ENCODE measurements at places on chromosomes 2 and 18. TPM values are rescaled to one million over a fixed set of nuclear protein-coding genes. Genes with fewer than 3 reads are reported as not detected.

- peaks cover 20% of the 10 kb centered on the region for H3K27me3 ChIP-seq
- DNase-seq, result no peak
- no peak overlapping the region for H3K27ac ChIP-seq
- H3K4me3 ChIP-seq, result no peak overlapping the region
These were observed 37.7 kb downstream of the TPO start for GRCh38 chr2:1450915-1451314.

DNA sequence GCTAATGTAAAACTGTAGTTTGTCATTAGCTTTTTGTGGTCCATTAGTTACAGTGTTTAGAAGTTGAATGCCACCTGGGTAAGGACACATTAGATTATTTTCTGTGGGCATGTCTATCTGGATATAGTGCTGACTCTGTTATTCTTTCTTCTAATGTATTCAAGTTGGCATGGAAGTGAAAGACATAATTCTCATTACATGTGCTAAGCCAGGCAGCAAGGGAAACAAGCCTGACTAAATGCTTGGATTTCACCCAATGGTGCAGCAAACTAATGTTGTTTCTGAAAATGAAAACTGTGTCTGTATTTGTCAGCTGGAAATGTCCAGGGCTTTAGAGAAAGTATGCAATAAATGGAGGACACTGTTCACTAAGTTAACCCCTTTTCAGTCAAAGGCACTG is 100.7 kb downstream of the NUP35 start:
- no peak overlapping the region for H3K4me3 ChIP-seq
- no peaks in the 10 kb centered on the region for H3K4me1 ChIP-seq
- DNase-seq, result no peak
- H3K27ac ChIP-seq, result no peak overlapping the region

The GPR35 gene
- 2.9 TPM for total RNA-seq

- DNase-seq, result no peak
- H3K27me3 ChIP-seq, result no peaks in the 10 kb centered on the region
- no peaks in the 10 kb centered on the region for H3K4me1 ChIP-seq
- no peak overlapping the region for H3K27ac ChIP-seq
- no peak overlapping the region for H3K4me3 ChIP-seq
- no peaks in the 10 kb centered on the region for H3K36me3 ChIP-seq
These were observed 438.2 kb downstream of the EPHA4 start for GRCh38 chr2:221133941-221134340.

DNA sequence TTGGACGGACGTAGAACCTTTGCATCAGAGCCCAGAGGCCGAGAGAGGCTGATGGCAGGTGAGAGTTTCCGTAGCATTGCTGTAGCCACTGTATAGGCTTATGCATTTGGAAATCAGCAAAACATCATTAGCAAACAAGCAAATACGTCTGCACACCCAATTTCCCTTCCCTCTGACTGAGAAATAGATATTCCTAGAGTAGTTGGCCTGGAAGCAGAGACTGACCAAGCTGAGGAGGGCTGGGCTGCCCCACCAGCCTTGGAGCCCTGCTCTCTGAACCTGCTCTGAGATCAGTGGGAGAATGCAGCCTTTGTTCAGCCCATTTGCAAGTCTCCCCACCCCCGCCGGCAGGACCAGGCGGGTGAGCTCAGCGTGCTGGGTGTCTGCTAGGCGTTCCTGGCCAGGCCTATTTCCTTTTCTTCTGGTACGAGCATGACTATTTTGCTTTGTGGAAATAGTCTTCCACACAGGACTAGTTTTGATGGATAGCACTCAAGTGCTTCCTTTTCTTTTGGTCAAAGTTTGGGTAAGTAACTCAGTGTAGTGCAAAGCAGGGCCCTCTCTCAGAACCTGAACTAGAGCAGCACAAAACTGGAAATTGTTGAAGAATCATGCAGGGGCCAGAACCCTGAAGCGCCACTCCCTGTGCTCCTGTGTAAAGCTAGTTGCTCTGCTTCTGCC is 21.9 kb upstream of the RNF149 start:
- peaks cover 43% of the 10 kb centered on the region for H3K4me1 ChIP-seq
- no peak overlapping the region for H3K4me3 ChIP-seq
- no peak for DNase-seq
- H3K36me3 ChIP-seq, result no peaks in the 10 kb centered on the region

GRCh38 chr2:139652385-139652784 is 872.2 kb upstream of the NXPH2 start:
- H3K27ac ChIP-seq, result no peak overlapping the region
- no peaks in the 10 kb centered on the region for H3K27me3 ChIP-seq
- no peaks in the 10 kb centered on the region for H3K36me3 ChIP-seq
- DNase-seq, result no peak
- H3K4me1 ChIP-seq, result no peaks in the 10 kb centered on the region

- H3K27me3 ChIP-seq, result no peaks in the 10 kb centered on the region
- DNase-seq, result no peak
- H3K4me1 ChIP-seq, result peaks cover 80% of the 10 kb centered on the region
- H3K36me3 ChIP-seq, result no peaks in the 10 kb centered on the region
- peak overlapping the region; percentile 71 for H3K4me3 ChIP-seq
- H3K27ac ChIP-seq, result peak overlapping the region; percentile 96
These were observed 102.9 kb downstream of the SPTBN1 start for GRCh38 chr2:54559006-54559445.

DNA sequence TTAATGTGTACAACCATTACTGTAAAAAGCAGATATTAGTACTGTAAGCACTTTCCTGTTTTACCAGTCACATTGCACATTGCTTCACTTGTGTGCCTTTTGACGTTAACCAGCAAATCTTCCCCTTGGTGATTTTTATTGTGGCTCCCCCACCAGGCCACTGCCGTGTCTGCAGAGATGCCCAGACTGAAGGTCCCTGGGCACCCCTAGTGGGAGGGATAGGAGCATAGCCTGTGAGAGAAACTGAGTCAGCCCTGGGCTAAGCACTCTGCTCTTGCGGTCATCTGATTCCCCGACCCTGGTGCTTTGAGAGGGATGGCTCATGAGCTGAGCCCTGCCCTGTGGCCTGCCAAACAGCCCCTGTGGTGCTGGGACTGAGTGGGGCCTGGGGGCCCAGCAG is 73.4 kb downstream of the INPP4A start:
- H3K4me1 ChIP-seq, result no peaks in the 10 kb centered on the region
- no peaks in the 10 kb centered on the region for H3K27me3 ChIP-seq
- DNase-seq, result no peak
- peaks cover 10% of the 10 kb centered on the region for H3K36me3 ChIP-seq
- no peak overlapping the region for H3K4me3 ChIP-seq

The OR6B3 gene
- not detected for total RNA-seq

The RBM43 gene
- total RNA-seq, result 5.1 TPM

The MAP3K19 gene
- not detected for total RNA-seq

Data from suprapubic skin (tissue), 4 donors.